ENCODE measurements at places on chromosomes 7 and 10.

DNA sequence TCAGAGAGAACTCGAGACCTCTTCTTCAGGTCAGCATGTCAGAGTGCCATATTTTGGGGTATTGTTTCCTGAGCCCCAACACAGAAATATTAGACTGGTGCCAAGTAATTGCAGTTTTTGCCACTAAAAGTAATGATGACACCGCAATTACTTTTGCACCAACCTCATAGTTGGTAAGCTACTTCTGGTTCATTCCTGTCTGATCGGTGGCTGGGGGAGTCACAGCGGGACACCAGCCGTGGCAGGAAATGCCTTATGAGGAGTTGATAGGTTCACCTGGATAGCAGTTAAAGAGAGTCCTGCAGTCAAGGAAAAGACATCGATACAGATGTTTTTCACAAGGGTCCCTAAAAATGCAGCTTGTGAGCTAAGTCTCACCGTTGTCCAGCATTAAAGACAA, 23.9 kb upstream of the ATP6V0A4 start:
- DNase-seq, result no peak

GRCh38 chr10:9681655-9682054, 1336.0 kb upstream of the CELF2 start:
- DNase-seq, result no peak

- DNase-seq, result no peak
Measured at GRCh38 chr10:129438024-129438423, 29.0 kb upstream of the MGMT start.

DNA sequence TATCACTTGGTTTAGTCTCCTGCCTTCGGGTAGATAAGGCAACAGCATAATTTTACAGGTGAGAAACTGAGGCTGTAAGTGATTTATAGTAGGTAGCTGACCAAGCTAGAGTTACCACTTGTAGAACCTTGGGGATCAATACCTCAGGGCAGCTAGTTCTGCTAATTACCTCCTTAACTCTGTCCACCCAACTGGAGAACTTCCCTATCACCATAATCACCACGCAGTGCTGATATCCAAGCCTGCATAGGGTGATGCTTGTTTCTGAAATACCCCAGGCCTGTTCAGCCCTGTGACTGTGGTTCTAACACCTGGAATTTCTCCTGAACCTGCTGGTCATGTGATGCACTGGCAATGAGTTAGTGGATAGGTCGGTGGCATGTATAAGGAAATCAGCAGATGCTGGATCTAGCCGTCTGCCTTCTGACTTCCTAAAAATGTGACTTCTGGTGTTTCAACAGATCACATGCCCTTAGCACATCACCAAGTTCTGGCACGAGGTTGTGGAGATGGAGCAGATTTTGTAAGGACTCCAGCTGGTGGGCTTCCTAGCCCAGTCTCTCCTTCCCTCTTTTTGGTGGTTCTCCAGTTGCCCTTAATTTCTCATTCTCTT, 15.3 kb downstream of the PLAU start:
- DNase-seq, result no peak

DNA sequence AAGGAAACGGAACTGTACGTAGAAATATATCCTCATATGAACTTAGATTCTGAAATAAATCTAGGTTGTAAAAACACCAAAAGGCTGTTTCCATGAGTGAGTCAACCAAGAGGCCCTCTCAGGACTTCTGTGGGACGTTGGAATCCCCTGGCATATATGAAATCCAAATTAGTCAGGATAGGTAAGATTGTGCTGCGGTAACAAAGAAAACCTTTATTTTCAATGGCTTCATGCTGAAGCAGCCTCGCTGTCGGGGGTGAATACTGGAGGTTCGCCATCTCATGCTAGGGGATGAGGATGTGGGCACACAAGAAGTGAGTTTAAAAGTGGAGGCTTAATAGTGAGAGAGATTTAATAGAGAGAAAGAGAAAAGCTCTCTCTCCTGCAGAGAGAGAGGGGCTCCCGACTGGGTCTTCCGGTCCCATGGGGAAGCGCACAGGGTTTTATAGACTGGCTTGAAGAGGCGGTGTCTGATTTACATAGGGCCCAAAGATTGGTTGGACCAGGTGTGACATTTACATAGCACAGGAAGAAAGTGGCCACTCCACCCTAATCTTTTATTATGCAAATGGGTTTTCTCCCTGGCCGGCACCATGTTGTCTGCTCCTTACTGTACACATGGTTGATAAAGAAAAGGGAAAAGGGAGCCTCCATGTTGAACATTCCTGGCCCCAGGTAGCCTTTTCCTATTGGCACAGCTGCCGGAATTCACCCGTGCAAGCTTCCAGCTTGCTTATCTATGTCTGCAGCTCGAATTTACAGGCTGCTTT, 52.3 kb upstream of the SEPHS1 start:
- no peak for DNase-seq

DNA sequence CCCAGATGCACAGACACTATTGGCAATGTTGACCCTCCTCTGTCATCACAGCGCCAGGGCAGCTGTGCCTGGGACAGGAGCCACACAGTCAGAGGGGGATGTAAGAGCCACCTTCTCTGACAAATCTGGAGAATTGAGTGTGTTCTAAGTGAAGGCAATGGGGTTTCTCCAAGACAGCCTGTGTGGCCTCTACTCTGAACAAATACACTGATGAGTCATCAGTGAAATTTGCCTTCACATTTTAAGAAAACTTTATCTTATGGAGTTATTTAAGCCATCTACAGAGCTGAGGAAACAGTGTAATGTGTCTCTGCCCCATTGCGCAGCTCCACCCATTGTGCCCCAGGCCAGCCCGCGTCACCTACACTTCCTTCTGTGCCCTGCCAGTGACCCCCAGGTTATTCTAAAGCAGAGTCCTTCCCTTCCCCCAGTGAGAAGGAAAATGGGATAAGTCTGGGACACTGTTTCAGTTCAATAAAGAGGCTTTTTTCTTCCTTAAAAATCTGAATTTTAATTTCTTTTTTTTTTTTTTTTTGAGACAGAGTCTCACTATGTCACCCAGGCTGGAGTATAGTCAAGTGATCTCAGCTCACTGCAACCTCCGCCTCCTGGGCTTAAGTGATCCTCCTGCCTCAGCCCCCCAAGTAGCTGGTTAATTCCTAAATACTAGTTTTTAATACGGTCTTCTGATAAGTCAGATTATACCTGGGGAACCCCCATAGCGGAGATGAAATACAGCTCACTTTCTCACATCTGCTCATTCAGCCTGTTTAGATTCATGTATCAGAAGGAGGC, 21.8 kb downstream of the AKR1E2 start:
- no peak for DNase-seq

DNA sequence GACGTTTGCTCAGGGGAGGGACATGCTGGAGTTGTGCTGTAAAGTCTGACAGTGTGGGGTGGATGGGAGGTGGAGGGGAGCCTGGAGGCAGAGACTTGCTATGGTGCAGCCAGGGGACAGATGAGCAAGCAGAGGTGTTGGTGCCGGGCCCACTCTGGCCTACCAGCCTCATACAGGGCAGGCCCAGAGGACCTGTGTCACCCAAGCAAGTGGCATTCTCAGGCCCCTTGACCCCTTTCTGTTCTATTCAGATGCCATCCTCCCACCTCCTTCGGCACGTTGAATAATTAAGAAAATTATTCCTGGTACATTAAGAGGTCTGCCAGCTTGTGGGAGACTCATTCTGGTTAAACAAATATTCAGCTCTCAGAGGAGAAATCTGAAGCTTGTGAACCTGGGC, 8.5 kb downstream of the WDFY4 start:
- DNase-seq, result no peak

DNA sequence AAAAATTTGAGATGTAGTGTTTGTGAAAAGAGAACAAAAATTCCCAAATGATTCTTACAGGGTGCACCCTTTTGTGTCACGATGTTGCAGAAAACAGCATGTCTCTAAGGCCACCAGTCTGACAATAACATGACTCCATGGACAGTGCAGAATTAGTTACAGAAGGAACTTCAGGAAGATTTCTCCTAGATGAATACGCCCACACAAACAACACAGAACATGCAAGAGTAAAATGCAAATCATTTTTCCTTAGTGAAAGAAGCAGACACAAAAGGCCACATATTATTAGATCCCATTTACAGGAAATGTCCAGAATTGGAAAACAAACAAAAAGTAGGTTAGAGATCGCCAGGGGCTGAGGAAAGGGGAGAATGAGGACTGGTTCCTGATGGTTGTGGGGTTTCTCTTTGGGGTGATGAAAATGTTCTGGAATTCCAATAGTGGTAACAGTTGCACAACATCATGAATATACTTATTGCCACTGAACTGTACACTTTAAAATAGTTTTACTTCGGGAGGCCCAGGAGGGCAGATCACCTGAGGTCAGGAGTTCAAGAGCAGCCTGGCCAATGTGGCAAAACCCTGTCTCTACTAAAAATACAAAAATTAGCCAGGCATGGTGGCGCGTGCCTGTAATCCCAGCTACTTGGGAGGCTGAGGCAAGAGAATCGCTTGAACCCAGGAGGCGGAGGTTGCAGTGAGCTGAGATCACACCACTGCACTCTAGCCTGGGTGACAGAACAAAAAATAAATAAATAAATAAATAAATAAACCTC, 10.2 kb downstream of the ZC3HAV1 start:
- DNase-seq, result no peak

DNA sequence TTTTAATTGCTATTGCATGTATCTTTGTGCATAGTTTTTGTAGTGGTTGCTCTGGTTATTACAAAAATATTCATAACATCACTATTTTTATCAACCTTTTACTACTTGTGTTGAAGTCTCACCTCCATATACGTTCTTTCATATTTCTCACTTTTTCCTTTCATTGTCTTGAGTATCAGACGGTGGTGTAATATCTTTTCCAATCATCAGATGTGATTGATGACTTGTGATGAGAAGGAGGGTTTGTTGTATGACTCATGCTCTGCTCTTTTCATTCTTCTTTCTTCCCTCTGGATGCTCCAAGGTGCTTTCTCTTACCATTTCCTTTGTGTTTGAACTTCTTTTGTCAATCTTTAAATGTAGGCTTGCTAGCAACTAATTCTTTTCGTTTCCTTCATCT, 310.2 kb downstream of the TNS3 start:
- no peak for DNase-seq

DNA sequence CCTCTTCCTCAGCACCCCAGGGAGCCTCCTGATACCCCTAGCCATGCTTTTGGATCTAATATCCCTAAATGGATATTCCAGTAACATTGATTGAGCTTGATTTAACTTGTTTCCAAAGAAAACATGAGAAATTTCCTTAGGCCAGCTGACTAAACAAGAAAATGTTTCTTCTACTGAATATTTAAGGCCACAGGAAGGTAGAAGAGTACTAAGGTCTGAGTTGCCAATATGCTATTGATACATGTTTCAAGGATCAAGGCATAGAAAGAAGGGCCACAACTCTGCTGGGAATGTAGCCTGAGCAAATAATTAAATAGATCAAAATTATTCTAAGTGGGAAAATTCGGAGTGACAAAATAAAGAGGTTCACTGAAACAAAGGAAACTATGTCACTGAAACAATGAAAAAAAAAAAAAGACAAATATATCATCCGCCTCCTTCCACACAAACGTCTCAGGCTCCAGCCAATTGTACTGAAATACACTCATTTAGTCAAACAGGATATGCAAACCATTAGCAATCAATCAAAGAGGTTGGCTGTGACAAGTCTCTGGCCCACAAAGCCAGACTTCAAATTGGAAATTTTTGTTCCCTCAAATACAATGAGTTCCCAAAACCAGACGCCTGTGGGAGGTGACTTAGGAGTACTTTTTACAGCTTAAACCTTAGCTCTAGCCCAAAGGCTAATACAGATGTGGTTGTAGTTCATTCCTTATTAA, 396.2 kb downstream of the HTR7 start:
- no peak for DNase-seq

DNA sequence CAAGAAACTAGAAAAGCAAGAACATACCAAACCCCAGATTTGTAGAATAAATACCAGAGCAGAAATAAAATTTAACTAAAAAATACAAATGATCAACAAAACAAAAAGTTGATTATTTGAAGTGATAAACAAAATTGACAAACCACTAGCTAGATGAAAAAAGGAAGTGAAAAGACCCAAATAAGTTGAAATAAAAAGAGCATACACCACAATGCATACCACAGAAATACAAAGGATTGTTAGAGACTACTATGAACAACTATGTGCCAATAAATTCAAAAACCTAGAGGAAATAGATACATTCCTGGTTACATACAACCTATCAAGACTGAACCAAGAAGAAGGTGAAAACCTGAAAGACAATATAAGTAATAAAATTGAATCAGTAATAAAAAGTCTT, 333.4 kb downstream of the SH2D4B start:
- DNase-seq, result no peak

GRCh38 chr10:82072124-82072523, 197.1 kb downstream of the NRG3 start:
- no peak for DNase-seq

- DNase-seq, result no peak
Measured at GRCh38 chr10:2610946-2611345, 456.4 kb upstream of the PFKP start.

GRCh38 chr10:88073682-88074081, 210.3 kb downstream of the PTEN start:
- DNase-seq, result peak; percentile 22

- no peak for DNase-seq
Measured at GRCh38 chr10:70940834-70941568, 52.6 kb upstream of the PCBD1 start.

- DNase-seq, result no peak
Measured at GRCh38 chr10:35375091-35375765, 38.9 kb downstream of the CCNY start.

GRCh38 chr10:49322371-49323170, 23.6 kb downstream of the C10orf71 start:
- no peak for DNase-seq

GRCh38 chr7:103106005-103106702, 31.2 kb downstream of the ARMC10 start:
- no peak for DNase-seq

DNA sequence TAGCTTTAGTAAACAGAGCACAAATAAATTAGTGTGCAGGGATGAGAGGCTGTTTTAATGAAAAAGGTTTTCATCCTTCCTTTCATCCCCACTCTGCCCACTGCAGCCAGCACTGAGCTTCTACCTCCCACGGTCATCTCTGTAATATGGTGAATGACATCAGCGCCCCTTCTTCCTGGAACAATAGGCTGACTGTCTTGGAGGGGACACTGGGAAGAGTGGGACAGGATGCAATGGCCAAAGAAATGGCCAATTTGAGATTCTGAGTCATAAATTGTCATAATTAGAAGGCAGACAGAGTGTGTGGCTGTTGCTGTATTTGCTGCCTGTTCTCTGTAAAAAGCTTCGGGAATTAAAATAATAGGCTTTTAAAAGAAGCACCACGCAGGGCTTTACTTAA, 126.7 kb upstream of the CALN1 start:
- no peak for DNase-seq

- DNase-seq, result no peak
Measured at GRCh38 chr7:155568842-155569494, 22.6 kb upstream of the CNPY1 start.

- DNase-seq, result no peak
Measured at GRCh38 chr10:3902809-3903410, 117.9 kb upstream of the KLF6 start.

DNA sequence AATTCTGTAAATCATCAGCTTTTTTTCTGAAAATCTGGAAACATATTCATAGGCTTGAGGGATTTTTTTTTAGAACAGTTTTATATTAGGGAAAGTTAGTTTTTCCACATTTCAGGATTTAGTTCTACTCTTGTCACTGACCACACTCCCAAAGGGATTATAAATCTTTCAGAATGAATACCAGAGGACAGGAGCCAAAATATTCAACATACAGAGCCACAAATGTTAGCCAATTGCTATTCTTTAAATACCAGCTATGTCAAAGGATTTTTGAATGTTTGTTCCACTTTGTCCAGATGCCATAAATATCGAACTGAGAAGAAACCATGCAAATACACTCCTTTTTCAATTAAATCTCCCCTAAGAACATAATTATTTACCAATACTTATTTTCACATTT, 50.7 kb downstream of the ODAD2 start:
- DNase-seq, result no peak

GRCh38 chr10:30928742-30929141, 102.9 kb downstream of the ZNF438 start:
- DNase-seq, result no peak

Data from NCI-H446 (cell line).